ENCODE measurements at places on chromosomes 11 and 22.
A peak's percentile ranks its signal among the peaks of the same experiment; 100 is the strongest.

DNA sequence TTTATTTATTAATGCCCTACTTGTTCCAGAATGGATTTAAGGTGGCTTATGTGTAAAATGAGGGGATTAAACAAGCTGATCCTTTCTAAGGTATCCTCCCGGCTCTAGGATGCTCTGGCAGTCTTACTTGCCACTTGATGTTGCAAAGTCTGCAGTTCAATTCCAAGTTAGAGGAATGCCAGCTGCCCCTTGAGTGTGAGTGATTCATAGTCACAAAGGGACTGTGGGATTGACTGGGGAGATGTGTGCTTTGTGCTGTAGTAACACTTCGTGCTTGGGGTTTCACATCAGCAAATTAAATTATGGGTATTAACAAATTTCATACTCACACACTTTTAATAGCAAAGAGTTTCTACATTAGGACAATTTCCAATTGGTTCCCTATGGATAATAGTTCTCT, 550.8 kb upstream of the CADM1 start:
- H3K27ac ChIP-seq = no peak overlapping the region
- no peak for DNase-seq
- no peaks in the 10 kb centered on the region for H3K36me3 ChIP-seq

- H3K27me3 ChIP-seq = no peaks in the 10 kb centered on the region
- no peaks in the 10 kb centered on the region for H3K36me3 ChIP-seq
- no peak overlapping the region for H3K27ac ChIP-seq
- no peaks in the 10 kb centered on the region for H3K4me1 ChIP-seq
- no peak for DNase-seq
These were observed 8.0 kb upstream of the SLCO2B1 start for GRCh38 chr11:75142714-75143419.

GRCh38 chr11:121559606-121560200, 106.9 kb upstream of the SORL1-AS1 start:
- H3K27ac ChIP-seq = no peak overlapping the region
- peaks cover 3% of the 10 kb centered on the region for H3K4me1 ChIP-seq
- peaks cover 17% of the 10 kb centered on the region for H3K36me3 ChIP-seq
- H3K27me3 ChIP-seq = no peaks in the 10 kb centered on the region
- DNase-seq = no peak
- no peak overlapping the region for H3K4me3 ChIP-seq

- no peak overlapping the region for H3K4me3 ChIP-seq
- H3K27me3 ChIP-seq = no peaks in the 10 kb centered on the region
- DNase-seq = no peak
- H3K36me3 ChIP-seq = no peaks in the 10 kb centered on the region
- H3K4me1 ChIP-seq = no peaks in the 10 kb centered on the region
- no peak overlapping the region for H3K27ac ChIP-seq
These were observed 26.2 kb downstream of the ELF5 start for GRCh38 chr11:34487430-34487829.

GRCh38 chr11:118746988-118747585, 43.9 kb downstream of the DDX6 start:
- H3K4me1 ChIP-seq = peaks cover 10% of the 10 kb centered on the region
- no peaks in the 10 kb centered on the region for H3K27me3 ChIP-seq
- no peak for DNase-seq
- peaks cover 23% of the 10 kb centered on the region for H3K36me3 ChIP-seq
- no peak overlapping the region for H3K27ac ChIP-seq

GRCh38 chr11:18046116-18046777, at the start of gene TPH1:
TPH1 (minus strand) TSS chr11:18046269; CDS start chr11:18040762, 5,507 bp downstream.
- H3K27me3 ChIP-seq = no peaks in the 10 kb centered on the region
- H3K36me3 ChIP-seq = no peaks in the 10 kb centered on the region
- no peak within 1 kb of the TSS for H3K27ac ChIP-seq
- DNase-seq = peak; percentile 40
- H3K4me1 ChIP-seq = no peaks in the 10 kb centered on the region

DNA sequence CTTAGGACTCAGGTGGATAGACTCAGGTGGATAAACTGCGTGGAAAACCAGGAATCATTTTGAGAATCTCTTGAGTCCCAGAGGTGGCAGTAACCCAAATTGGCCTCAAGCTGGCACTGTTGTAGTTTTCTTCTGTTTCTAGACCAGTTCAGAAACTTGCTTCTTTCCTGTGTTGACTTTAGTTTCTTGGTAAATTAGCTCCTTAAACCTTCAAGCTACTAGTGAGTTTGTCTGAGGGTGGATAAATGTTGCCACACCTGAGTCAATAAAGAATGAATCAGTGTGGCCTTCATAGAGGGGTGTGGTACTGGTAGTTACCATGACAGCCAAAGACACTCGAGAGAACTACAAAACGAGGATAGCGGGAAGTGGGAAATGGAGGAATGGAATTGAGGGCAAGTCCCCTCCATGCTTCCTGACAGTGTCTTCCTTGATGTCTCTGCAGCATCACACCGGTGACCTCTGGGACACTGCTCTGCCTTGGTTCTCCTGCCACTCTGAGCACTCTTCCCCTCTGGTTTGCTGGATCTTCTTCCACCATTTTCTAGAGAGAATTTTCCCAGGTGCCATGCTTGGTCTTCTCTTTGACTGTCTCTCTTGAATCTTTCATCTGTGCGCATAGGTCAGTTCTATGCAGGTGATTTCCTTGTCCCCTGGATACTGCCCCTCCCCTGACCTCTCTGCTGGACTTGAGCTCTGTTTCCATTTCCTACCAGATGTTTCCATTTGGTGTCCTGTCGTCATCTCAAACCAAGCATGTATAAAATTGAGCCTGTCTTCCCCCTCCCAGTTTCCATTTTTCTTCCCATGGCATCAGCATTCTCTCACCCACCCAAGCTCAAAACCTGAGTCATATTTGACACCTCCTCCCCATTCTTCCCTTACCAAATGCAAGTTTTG, 7.2 kb downstream of the POLD4 start:
- H3K4me1 ChIP-seq = peaks cover 5% of the 10 kb centered on the region
- DNase-seq = no peak
- H3K27me3 ChIP-seq = no peaks in the 10 kb centered on the region
- H3K36me3 ChIP-seq = no peaks in the 10 kb centered on the region
- no peak overlapping the region for H3K4me3 ChIP-seq
